Cardiac septum (tissue), 1 donor: ENCODE measurements at places on chromosomes 1 and 21.

DNA sequence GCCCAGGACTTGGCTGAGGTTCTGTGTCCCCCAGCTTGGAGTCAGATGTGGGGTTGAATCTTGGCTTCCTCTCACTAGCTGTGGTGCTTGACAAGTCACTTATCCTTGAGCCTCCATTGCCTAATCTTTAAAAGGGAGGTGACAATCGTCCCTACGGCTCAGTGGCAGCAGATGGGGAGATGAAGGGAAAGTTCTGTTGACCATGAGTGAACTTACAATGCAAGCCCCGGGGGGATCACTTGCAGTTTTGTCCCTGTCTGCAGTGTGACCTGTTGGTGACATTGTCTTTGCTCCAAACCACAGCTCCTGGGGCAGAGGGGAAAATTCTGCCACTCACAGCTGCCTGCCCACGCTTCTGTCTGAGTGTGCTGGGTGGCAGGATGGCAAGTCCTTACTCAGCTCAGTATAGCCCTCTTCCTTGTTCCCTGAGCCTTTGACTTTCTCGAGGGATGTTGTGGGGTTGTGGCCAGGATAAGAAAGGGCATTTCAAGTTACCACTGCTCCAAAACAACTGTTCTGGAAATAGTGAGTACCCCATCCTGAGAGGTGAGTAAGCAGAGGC, 1.7 kb downstream of the PCSK9 start:
- DNase-seq: no peak

- DNase-seq: no peak
These were observed 37.4 kb downstream of the PRDM2 start for GRCh38 chr1:13737398-13737797.

GRCh38 chr1:151238467-151238739, 16.1 kb upstream of the PSMD4 start:
- no peak for DNase-seq

- DNase-seq: no peak
These were observed 92.1 kb downstream of the LRRC8C start for GRCh38 chr1:89725011-89725370.

DNA sequence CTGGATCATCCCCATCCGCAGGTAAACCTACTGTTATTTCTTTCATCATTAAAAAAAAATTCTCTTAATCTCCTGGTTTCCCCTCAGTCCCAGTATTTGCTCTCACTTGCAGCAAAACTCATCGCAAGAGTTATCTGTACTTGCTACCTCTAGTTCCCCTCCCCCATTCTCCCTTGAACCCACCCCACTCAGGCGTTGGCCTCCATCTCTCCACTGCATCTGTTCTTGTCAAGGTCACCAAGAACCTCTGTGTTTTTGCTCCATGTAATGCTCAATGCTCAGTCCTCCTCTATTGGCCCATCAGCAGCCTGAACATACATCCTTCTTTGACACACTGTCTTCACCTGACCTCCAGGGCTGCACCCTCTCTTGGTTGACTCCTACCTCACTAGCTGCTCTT, 4.6 kb downstream of the PKLR start:
- no peak for DNase-seq

GRCh38 chr1:33468967-33469366, 3.5 kb upstream of the ZSCAN20 start:
- no peak for DNase-seq

DNA sequence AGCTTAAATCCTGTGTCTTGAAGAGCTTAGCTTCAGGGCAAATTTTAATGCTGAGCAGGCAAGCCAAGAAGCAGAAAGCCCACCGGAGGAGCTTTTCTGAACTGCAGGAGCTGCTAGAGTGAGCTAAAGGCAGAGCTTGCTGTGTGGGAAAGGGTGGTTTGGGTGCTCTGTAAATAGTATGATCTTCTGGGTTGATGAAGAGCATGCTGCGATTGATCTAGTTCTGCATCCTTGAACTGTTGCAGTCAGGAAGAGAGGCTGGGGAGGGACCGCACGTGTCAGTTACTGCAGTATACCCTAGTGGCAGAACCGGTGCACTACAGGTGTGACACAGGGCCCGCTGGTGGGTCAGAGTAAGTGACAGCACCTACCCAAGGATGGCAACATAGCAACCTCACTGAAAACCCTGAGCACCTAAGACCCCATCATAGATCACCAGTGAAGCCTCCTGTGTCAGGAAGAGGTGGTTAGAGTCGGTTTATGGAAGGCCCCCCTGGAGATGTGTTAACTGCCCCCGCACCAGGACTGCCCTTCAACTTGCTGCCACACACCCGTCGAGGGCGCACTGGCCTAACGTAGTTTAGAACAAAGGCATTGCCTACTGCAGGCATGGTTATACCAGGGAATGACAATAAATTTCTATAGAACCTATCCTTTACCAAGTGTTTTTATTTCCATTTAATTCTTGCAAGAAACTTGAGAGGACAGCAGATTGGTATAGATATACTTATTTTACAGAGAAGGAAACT, 146.0 kb upstream of the KIAA0040 start:
- no peak for DNase-seq

DNA sequence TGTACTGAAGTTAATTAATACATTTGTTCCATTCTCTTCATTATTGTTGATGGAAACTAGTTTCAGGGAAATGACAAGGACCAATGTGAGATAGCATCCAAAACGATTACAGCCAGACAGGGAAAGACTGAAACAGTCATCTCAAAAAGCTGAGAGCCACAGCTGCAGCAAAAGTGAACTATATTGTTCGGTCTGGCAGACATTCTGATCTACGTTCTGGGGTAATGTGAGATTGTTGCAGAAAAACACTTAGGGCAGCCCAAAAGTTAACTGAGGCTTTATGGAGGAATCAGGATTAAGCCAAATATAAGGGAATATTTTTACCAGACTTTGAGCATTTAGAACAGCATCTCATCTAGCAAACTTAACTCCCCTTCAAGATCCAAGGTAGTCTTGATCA, 112.9 kb downstream of the LRRC40 start:
- DNase-seq: no peak

GRCh38 chr1:166675213-166675612, 164.1 kb upstream of the POGK start:
- no peak for DNase-seq

- no peak for DNase-seq
These were observed 4.5 kb downstream of the ADARB1 start for GRCh38 chr21:45078877-45079281.

GRCh38 chr1:178393370-178393769, 103.4 kb downstream of the CLEC20A start:
- no peak for DNase-seq

GRCh38 chr1:168261390-168261789, 19.3 kb upstream of the TBX19 start:
- DNase-seq: no peak

GRCh38 chr1:43994794-43995790, 3.7 kb downstream of the CCDC24 start:
- DNase-seq: no peak

GRCh38 chr1:98028800-98029199, 108.0 kb upstream of the DPYD start:
- no peak for DNase-seq

- peak; percentile 78 for DNase-seq
These were observed 662 bp upstream of the LGALS8 start for GRCh38 chr1:236522937-236523703.

DNA sequence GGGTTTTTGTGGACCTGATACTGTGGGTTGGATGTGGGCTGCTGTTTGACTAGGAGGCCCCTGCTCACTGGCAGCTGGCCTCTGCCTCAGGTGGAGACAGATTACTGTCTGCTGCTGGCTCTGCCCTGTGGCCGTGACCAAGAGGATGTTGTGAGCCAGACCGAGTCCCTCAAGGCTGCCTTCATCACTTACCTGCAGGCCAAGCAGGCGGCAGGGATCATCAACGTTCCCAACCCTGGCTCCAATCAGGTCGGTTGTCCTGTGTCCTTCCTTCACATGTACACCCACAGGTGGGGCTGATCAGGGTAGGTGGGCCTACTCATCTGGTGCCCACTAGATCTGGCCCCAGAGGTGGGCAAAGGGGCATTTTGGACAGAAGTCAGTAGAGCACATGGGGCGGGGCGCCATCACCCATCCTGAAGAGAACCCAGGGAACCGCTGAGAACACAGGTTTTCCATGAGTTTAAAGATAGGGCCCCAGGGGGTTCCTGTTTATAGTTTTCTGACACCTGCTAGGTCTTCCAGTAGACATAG, 37.2 kb downstream of the ZBTB17 start:
- DNase-seq: no peak

DNA sequence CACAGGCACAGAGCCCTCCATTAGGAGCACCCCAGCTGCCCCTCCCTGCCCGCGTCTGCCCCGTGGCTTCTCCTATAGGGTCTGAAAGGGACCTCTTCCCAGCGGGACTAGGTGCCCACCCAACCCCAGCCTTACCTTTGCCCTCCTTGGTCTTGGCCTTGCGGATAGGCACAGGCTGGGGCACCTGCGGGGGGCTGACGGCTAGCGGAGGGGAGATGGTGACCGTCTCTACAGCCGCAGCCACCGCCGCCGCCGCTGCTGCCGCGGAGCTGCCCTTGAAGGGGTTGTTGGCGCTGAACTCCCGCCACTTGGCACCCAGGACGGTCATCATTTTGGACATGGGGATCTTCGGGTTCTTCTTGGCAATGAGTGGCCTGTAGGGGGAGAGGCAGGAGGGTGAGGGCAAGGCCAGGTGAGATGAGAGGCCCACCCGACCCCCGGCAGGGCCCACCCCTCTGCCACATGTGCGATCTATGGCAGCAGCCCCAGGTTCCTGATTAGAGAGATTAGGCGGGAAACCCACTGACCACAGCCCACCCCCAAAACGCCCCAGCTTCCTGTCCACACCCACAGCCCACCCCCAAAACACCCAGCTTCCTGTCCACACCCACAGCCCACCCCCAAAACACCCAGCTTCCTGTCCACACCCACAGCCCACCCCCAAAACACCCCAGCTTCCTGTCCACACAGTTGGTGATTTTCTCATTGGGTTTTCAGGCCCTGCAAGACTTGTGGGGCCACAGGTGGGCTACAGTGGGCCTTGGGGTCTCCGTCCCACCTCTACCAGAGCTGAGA, 25.4 kb downstream of the CHD5 start:
- no peak for DNase-seq

- no peak for DNase-seq
These were observed 64.4 kb downstream of the MACF1 start for GRCh38 chr1:39268906-39269305.

- DNase-seq: no peak
These were observed 2.3 kb downstream of the DENND4B start for GRCh38 chr1:153944005-153944826.

DNA sequence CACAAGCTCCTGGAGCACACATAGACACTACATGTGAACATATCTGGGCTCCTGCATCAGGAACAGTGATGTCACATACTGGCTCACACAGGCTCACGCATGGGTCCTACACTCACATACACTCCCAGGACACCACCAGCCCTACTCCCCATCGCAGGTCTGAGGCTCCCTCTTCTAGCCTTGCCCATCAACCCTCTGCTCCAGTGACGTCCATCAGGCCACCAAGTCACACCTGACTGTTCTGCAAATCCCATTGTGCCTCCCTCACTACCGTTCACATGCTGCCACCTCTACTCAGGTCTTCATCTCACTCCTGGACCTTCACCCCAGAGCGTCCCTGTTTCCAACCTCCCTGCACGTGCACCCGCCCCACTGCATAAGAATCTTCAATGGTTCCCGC, 18.1 kb downstream of the TFAP2E start:
- peak; percentile 58 for DNase-seq

DNA sequence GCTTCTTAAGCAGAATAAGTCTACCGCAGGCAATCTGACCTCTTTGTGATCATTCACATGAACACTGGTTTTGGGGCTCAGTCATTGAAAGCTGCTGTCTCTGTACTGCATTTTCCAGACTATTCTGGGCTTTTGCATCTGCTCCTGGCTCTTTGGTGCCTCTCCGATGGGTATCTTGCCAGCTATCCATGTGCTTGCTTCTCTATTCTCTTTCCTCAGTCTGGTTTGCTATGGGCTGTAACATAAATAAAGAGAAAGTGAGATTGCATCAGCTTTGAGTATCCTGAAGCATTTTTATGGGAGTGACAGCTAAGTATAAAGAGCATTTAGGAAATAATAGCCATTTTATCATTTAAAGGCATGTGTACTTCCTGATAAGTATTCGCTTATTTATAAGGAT, 70.7 kb downstream of the C1orf21 start:
- DNase-seq: no peak

- peak; percentile 68 for DNase-seq
These were observed 28.0 kb downstream of the STUM start for GRCh38 chr1:226576601-226577000.

DNA sequence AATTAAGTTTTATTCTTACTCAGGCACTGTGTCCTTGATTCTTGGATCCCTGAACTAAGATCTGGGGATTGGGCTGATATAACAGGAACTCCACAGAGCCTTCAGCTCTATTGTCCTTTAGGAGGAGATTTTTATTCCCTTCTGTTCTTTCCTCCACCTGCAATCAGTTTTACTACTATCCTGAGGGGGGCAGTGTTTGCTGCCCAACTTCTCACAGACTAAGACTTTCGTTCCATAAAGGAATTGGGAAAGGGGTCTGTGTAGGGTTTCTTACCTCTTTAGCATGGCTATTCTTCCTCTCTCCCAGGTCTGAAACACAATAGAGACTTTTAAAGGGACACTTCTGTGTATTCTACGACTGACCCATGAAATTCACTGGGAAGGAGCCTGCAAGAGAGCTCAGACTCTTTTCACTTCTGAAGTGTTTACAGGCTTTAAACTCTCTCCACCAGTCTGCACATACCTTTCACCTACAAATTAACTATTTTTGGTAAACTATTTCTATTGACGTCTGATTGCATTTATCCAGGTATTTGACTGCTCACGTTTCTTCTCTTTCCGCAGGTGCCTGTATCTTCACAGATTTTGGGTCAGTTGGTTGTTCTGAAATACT, 103.3 kb upstream of the DEPDC1 start:
- no peak for DNase-seq

DNA sequence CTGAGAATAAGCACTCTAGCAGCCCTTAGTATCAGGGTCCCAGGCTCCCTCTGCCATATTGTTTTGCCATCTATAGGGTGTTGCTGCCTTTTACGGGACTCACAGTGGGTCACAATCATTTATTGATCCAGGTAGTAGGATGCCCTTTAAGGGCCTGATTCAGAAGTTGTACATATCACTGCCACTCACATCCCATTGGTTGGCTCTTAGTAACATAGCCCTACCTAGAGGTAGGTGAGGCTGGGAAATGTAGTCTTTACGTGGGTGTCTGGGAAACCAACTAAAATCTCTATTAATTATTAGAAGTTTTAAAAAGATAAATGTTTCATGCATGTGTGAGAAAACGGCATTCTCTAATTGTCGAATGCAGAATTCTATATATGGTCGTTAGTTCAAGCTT, 78.8 kb upstream of the ATP5PO start:
- no peak for DNase-seq

DNA sequence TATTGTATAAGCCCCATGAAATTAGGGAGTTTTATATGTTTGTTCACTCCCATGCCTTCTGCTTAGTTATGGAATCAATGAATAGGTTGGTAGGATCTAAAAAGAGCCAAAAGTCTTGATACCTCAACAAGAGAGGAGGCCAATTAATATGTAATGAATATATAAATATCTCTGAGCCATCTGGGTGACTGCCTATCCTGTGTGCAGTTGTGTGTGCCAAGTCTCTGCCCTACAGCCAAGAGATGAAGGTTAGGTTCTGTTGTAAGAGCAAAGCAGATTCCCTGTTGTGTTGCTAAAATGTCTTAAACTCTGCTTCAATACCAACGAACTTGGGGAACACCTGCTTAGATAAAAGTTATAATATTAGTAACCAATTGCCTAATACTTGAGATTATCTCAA, 61.8 kb upstream of the GORAB start:
- no peak for DNase-seq

- DNase-seq: no peak
These were observed 6.3 kb upstream of the TTLL10 start for GRCh38 chr1:1167398-1167821.

- DNase-seq: no peak
These were observed 92.5 kb downstream of the PBX1 start for GRCh38 chr1:164651351-164651951.
